Left renal pelvis (tissue), 4 donors: ENCODE measurements at places on chromosomes 2 and 18. TPM values are rescaled to one million over a fixed set of nuclear protein-coding genes. Genes with fewer than 3 reads are reported as not detected.

- DNase-seq, result no peak
These were observed 181.0 kb downstream of the AFF3 start for GRCh38 chr2:99961196-99961913.

KCNG2 gene
- polyA plus RNA-seq, result 0.14 TPM

SLC9A2 gene
- polyA plus RNA-seq, result 8.7 TPM

RNF103 gene
- polyA plus RNA-seq, result 40.4 TPM

MLPH gene
- 2.1 TPM for polyA plus RNA-seq

- DNase-seq, result no peak
These were observed 43.0 kb downstream of the FIGN start for GRCh38 chr2:163692611-163693482.

DNA sequence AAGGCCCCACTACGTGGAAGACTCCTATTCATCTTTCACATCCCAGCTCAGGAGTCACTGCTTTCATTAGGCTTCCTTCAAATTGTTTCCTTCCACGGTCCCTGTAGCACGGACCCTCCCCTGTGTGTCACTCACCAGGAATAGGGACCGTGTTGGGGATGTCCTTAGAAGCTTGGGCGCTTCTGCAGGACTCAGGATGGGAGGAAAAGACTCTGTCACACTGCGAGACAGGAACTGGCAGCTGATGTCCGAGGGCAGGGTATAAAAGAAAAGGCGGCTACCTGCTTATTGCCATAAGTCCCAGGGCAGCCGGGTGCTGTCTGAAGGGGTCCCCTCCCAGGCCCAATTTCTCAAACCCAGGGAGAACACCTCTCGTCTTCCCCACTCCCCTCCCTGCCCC lies 79.1 kb downstream of the BCL2L11 start:
- no peak for DNase-seq

- no peak for DNase-seq
These were observed 72.8 kb downstream of the DDX1 start for GRCh38 chr2:15664273-15665066.

DNA sequence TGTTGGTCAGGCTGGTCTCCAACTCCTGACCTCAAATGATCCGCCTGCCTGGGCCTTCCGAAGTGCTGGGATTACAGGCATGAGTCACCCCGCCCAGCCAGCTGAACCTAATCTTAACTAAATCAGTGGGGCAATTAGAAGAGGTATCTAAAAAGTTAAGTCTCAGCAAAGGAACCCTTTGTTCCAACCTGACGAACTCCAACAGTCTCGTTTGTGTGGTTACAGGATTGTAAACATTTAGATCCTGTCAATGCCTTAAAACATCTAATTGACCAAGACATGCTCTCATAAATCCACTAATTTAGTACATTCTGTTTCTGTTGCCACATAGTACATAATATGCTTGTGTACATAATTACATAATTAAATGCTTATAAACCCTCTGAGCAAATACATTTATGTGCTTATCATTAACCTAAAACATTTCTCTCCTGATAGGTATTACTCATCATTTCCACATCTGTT lies 31.1 kb upstream of the STK39 start:
- DNase-seq, result no peak

TEKT4 gene
- not detected for polyA plus RNA-seq

DNA sequence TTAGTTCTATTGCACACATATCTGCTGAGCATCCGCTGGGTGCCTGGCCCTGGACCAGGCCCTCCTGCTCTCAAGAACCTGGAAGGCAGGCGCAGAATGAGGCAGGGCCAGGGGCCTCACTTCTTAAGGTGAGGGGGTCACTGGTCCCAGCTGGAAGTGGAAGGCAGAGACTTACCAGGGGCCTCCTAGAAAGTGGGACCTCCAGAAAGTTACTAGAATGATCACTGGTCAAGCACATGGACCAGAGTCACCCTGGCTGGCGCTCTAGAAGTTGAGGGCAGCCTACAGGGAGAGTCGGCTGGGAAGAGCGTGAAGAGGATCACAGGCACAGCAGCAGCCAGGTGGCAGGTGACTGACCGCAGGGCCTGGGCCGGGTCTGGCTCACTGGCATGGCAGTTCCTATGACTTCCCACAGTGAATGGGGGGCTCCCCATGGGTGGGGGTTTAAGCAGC lies 26.1 kb upstream of the MAL start:
- no peak for DNase-seq

DNA sequence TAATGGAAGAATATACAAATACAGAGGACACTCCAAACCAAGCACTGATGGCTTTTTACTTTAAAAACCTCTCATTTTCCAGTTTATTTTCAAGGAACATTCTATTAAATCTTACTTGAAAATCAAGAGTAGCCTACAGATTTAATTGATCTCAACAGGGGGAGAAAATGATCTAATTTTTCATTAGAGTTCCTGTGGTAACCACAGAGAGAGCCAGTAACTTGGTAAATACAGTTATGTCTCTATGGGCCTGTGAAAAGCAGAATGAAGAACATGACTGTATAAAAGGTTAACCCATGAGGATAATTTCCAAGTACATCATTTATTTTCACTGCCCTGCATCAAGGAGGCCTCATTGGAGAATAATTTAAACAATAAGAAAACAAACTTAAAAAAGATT lies 39.8 kb upstream of the ITPRID2 start:
- no peak for DNase-seq
